ENCODE measurements at places on chromosomes 4 and X. TPM values are rescaled to one million over a fixed set of nuclear protein-coding genes. Genes with fewer than 3 reads are reported as not detected.

The FHL1 gene
- 22.4 TPM for total RNA-seq

The FRMPD4 gene
- total RNA-seq = not detected

The RASL11B gene
- not detected for total RNA-seq

The CASP3 gene
- total RNA-seq = 19.5 TPM

The SLC2A9 gene
- total RNA-seq = 0.48 TPM

The CCDC158 gene
- total RNA-seq = not detected

The MAGEB1 gene
- not detected for total RNA-seq

The MMRN1 gene
- not detected for total RNA-seq

The PLS3 gene
- 201 TPM for total RNA-seq

The GYG2 gene
- 4.4 TPM for total RNA-seq

The CXCL9 gene
- total RNA-seq = not detected

Data from A549 treated with CpdA at 1 μM for 4 hours (cell line).